ENCODE measurements at places on chromosomes 12 and 14. TPM values are rescaled to one million over a fixed set of nuclear protein-coding genes. Genes with fewer than 3 reads are reported as not detected.

SERPINA12 gene
- total RNA-seq: not detected

BMAL2 gene
- total RNA-seq: 10.8 TPM

GRCh38 chr14:37437490-37437889 lies 157.6 kb downstream of the FOXA1 start:
- DNase-seq: no peak

GRCh38 chr12:103929046-103929783 lies 995 bp upstream of the HSP90B1 start:
- peak; percentile 85 for DNase-seq

GRCh38 chr12:9948606-9949296 lies 16.6 kb upstream of the CLEC2A start:
- no peak for DNase-seq
